ENCODE measurements at places on chromosomes 13 and 19.

DNA sequence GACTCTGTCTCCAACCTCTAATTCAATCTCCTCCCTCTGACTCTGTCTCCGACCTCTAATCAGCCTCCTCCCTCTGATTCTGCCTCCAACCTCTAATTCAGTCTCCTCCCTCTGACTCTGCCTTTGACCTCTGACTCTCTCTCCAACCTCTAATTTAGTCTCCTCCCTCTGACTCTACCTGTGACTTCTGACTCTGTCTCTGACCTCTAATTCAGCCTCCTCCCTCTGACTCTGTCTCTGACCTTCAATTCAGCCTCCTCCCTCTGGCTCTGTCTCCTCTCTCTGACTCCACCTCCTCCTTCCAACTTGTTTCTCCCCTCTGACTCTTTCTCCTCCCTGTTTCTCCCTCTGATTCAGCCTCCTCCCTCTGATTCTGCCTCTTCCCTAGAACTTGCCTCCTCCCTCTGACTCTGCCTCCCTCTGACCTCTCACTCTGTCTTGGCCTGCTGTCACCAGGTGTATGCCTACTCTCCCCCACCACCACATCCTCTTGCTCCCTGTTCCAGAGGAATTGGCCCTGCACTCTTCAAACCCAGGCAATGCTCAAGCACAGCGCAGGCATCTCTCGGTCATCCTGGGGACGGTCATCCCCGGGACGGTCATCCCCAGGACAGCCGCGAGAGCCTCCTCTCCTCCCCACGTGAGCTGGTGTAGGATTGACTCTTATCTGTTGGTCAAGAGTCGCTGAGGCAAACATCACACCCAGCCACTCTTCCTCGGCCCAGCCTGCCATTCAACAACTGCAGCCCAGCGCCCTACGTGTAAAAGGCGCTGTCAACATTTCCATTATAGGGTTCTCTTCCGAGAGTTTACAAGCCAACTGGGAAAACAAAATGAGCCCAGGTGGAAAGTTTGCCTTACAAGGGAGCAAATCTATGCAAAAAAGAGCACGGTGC, 60.2 kb downstream of the ZIC5 start:
- no peak for DNase-seq

DNA sequence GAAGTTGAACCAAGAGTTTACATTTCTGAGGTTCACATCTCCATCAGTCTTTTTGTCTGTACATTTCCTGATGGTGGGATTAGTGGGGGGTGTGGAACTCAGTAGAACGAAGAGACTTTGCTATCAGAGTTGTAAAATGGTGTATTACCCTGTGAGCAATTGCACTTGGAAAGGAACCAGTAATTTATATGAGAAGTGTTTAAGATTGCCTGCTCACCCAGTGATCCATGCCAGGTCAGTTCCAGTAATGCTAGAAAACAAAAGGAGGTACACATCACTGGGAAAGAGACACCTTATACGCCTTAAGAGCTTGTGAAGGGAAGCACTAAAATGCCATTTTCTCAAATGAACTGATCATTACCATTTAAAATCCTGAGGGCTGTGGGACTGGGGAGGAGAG, 7.5 kb upstream of the DACH1 start:
- no peak for DNase-seq

- DNase-seq: no peak
Observed at GRCh38 chr13:77827332-77827731, 91.3 kb downstream of the EDNRB start.

DNA sequence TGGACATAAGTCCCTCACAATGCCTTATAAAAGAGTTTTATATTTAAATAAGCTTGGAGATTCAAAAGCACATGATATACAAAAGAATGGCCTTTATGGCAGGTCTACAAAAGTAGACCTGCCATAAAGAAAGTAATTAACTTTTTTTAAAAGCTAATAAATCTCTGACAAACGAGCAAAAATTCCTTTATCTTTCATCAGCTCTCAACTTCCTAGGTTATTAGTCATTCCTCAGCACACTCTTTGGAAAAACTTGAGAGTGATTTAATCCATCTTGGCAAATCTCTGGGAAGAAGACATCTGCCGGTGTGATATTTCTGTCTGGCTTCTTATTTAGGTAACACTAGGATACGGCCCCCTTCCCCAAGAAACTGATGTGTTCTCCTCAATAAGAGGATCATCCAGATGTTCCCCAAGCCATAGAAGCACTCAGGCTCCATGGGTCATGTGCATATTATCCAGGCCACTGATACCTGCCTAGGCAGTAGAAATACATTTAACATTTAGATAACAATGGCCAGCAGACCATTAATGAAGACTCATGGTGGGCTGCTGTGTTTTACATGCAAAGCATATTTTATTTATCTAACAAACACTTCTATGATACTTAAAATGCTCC, 372.7 kb downstream of the LIG4 start:
- no peak for DNase-seq

DNA sequence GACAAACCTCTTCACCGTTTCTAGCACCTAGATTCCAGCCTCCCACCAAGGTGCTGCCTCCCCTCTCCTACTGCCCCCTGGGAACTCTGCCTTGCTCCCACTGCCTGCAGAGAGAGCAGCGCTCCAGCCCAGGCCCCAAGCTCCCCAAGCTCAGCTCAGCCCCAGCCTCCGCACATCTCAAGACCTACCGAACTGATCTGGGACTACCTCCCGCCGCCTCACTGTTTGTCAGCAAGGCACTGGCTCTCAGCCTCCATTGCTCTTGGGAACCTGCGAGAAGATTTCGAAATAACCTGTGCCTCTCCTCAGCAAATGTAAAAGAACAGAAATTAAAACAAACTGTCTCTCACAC, 92.4 kb upstream of the GPR183 start:
- no peak for DNase-seq

GRCh38 chr13:71597150-71597549, 269.9 kb downstream of the DACH1 start:
- DNase-seq: no peak

GRCh38 chr13:64568748-64569147, 2661.4 kb downstream of the PCDH9 start:
- no peak for DNase-seq
